ENCODE measurements at places on chromosomes 7 and 10.

DNA sequence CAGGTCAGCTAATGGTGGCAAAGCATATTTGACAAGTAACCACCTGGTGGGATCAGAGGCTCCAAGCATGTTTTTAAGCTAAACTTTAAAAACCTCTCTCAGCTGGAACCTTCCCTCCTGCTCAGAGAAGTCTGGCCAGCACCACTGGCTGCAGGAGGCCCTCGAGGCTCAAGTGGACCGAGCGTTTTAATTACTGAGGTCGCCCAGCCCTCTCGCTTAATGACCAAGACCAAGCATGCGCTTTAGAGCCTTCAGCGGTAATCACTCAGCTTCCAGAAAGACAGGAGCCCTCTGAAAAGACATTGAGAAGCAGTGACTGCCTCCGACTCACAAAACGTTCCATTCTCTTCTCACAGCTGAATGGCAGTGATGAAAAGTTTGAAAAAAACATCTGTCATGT lies 383.4 kb upstream of the ADARB2 start:
- H3K27ac ChIP-seq, result no peak overlapping the region
- no peaks in the 10 kb centered on the region for H3K4me1 ChIP-seq
- H3K27me3 ChIP-seq, result no peaks in the 10 kb centered on the region
- no peak overlapping the region for H3K4me3 ChIP-seq
- no peaks in the 10 kb centered on the region for H3K36me3 ChIP-seq

DNA sequence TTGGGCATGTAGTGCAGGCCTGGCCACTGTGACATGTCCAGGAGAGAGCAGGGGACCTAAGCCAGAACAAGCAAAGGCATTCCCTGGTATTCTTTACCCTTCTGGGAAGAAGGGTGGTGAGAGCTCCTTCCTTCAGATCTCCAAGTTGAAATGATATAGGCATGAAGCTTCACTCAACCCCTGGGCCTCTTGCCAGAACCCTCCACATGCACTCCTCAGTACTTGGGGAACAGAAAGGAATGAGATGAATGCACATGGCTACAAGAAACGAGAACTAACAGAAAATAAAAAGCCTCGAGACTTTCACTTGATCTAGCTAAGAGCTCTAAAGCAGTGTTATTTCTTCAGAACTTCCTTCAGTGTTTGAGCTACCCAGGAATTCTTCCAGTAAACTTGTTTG lies 262.2 kb downstream of the ETV1 start:
- H3K36me3 ChIP-seq, result no peaks in the 10 kb centered on the region
- no peaks in the 10 kb centered on the region for H3K27me3 ChIP-seq
- H3K27ac ChIP-seq, result no peak overlapping the region
- no peak overlapping the region for H3K4me3 ChIP-seq

DNA sequence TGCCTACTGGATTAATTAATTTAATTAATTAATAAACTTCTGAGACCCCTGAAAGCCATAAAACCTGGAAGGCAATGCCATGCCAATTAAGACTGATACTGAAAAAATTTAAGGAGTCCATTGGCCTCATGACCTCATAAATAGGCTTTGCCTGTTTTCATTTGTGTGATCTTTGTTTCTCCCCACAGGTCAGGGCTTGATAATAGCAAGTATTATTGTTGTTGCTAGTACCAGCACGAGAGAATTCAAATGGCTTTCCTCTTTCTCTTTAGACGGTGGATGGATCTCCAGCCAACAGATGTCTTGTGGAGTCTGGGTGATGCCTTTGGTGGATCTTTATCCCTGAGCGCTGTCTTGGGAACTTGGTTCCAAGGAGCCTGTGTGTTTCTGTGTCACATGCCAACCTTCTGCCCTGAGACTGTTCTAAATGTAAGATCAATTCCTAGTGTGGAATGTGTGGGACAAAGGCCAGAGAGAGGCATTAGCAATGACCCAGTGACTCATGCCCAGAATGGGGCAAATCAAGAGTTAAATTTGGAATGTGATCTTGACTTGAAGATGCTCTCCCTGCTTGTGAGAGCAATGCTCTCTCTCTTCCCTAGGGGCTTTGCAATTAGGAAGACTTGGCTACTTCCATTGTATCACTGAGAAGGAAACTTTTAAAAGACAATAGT lies 17.7 kb downstream of the ACSM6 start:
- H3K36me3 ChIP-seq, result peaks cover 30% of the 10 kb centered on the region
- H3K4me3 ChIP-seq, result no peak overlapping the region
- ATAC-seq, result no peak
- no peaks in the 10 kb centered on the region for H3K4me1 ChIP-seq

DNA sequence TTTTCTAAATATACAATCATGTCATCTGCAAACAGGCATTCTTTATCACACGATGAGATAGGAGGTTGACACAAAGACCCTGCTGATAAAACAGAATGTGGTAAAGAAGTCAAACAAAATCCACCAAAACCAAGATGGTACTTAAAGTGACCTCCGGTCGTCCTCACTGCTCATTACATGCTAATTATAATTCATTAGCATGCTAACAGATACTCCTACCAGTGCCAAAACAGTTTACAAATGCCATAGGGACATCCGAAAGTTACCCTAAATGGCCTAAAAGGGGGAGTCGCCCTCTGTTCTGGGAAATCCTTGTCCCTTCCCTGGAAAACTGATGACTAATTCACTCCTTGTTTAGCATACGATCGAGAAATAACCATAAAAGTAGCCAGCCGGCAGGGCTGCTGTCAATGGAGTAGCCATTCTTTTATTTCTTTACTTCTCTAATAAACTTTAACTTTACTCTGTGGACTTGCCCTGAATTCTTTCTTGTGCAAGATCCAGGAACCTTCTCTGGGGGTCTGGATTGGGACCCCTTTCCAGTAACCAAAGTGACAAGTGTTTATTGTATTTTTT lies 126.6 kb downstream of the CCDC71L start:
- H3K4me1 ChIP-seq, result peaks cover 6% of the 10 kb centered on the region
- no peak for ATAC-seq
- no peaks in the 10 kb centered on the region for H3K27me3 ChIP-seq
- no peak overlapping the region for H3K4me3 ChIP-seq
- H3K36me3 ChIP-seq, result no peaks in the 10 kb centered on the region
- no peak overlapping the region for H3K27ac ChIP-seq

DNA sequence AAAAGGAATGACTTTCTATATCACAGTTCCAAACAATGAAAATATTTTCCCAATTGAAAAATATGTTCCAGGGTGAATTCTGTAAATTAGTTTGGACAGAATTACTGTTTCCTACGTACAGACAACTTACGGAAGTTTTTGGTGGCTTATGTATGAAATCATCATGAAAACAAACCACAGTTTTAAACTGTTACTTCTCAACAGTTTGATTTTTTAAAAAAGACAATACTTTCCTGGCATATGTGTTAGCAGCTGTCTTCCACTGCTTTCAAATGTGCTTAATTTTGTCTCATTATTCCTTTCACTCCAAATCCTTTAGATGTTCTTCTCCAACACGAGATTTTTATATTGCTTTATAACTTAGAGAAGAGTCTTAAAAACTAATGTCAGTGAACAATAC lies 56.2 kb downstream of the SEMA3A start:
- no peaks in the 10 kb centered on the region for H3K36me3 ChIP-seq
- no peaks in the 10 kb centered on the region for H3K4me1 ChIP-seq
- H3K27me3 ChIP-seq, result no peaks in the 10 kb centered on the region
- no peak overlapping the region for H3K27ac ChIP-seq

- H3K36me3 ChIP-seq, result no peaks in the 10 kb centered on the region
- no peak overlapping the region for H3K27ac ChIP-seq
These were observed 78.4 kb downstream of the PDE1C start for GRCh38 chr7:31991846-31992245.

GRCh38 chr7:129417073-129417472 lies 17.2 kb upstream of the STRIP2 start:
- ATAC-seq, result no peak
- no peak overlapping the region for H3K27ac ChIP-seq
- no peak overlapping the region for H3K4me3 ChIP-seq

DNA sequence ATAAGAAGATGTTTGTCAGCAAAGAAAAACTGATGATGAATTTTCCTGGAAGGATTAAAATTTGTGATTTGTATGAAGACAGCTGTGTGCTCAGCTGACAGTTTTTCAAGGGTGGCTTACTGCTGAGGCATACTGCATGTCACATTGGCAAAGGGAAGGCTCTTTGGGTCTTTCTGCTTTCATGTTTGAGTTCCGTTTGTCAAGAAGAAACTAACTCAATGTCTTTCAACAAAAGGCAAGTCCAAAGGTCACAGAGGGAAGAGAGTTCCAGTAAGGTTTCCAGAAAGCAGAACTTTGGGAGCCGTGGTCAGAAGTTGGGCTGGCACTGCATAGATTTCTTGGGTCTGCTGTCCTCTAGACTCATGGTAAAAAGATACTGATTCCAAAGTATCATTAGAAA lies 16.9 kb downstream of the DYDC2 start:
- H3K36me3 ChIP-seq, result no peaks in the 10 kb centered on the region
- H3K4me1 ChIP-seq, result no peaks in the 10 kb centered on the region
- no peak overlapping the region for H3K4me3 ChIP-seq
- peaks cover 17% of the 10 kb centered on the region for H3K27me3 ChIP-seq
- no peak overlapping the region for H3K27ac ChIP-seq

GRCh38 chr10:6228010-6228511 lies 25.3 kb downstream of the PFKFB3 start:
- peaks cover 89% of the 10 kb centered on the region for H3K36me3 ChIP-seq
- no peaks in the 10 kb centered on the region for H3K27me3 ChIP-seq
- no peak overlapping the region for H3K27ac ChIP-seq
- H3K4me1 ChIP-seq, result no peaks in the 10 kb centered on the region
- no peak overlapping the region for H3K4me3 ChIP-seq
- ATAC-seq, result no peak

All from stimulated activated memory B cell treated with anti-CD40 and anti-IgM and Interleukin-4, amounts not matched to agents 10 μg/mL and 1 μg/mL and 100 μg/mL, for 72 hours (primary cell).